Activated CD8-positive, alpha-beta memory T cell treated with anti-CD3 and anti-CD28 coated beads, Interleukin-2, amount 10 ng/mL, durations not matched to agents 7 days and 5 days (primary cell): ENCODE measurements at places on chromosomes 12 and 14. TPM values are rescaled to one million over a fixed set of nuclear protein-coding genes. Genes with fewer than 3 reads are reported as not detected.

The TC2N gene
- 46.3 TPM for total RNA-seq

DNA sequence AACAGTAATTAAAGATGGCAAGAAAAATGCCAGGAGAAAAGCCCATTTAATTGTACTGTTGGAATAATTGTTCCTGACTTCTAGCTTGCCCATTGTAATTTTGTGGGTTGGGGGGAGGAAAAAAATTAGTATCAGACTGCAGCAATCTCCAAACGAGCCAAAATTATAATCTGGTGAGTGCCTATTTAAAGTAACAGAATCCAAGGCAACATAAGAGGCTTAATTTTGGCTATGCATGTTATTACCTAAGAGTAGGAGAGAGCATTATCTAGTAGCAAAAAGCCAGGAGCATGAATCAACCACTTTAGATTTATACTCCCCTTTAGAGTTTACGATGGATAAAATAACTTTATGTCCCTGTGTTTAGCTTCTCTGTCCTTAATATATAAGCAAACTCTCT is 14.6 kb upstream of the DENND5B start:
- no peaks in the 10 kb centered on the region for H3K4me1 ChIP-seq
- DNase-seq = no peak

- H3K36me3 ChIP-seq = peaks cover 10% of the 10 kb centered on the region
- no peak overlapping the region for H3K27ac ChIP-seq
- H3K4me1 ChIP-seq = no peaks in the 10 kb centered on the region
- no peak overlapping the region for H3K4me3 ChIP-seq
- no peak for DNase-seq
These were observed 24.4 kb upstream of the BTBD6 start for GRCh38 chr14:105223770-105224544.

- H3K27me3 ChIP-seq = peaks cover 84% of the 10 kb centered on the region
- no peaks in the 10 kb centered on the region for H3K36me3 ChIP-seq
- H3K4me1 ChIP-seq = peaks cover 8% of the 10 kb centered on the region
These were observed 7.3 kb upstream of the KRT7 start for GRCh38 chr12:52225752-52226151.

DNA sequence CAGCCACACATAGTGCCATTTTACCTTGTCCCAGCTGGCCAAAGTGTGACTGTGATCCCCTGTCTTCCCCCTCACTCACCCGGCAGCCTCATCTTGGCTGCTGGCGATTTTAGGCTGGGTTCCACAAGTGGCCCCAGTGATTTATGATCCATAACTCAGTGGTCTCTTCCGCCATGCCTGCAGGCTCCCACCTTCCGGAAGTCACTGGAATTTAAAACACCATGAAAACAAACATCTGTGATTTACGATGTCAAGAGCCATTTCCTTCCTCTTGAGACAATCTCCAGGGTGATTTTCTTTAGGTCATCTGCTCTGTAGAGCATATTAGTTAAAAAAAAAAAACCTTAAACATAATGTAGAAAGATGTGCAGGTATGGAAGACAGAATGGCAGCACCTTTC is 282.3 kb downstream of the CACNA1C start:
- no peaks in the 10 kb centered on the region for H3K36me3 ChIP-seq
- DNase-seq = no peak
- H3K4me1 ChIP-seq = no peaks in the 10 kb centered on the region
- peaks cover 21% of the 10 kb centered on the region for H3K27me3 ChIP-seq

DNA sequence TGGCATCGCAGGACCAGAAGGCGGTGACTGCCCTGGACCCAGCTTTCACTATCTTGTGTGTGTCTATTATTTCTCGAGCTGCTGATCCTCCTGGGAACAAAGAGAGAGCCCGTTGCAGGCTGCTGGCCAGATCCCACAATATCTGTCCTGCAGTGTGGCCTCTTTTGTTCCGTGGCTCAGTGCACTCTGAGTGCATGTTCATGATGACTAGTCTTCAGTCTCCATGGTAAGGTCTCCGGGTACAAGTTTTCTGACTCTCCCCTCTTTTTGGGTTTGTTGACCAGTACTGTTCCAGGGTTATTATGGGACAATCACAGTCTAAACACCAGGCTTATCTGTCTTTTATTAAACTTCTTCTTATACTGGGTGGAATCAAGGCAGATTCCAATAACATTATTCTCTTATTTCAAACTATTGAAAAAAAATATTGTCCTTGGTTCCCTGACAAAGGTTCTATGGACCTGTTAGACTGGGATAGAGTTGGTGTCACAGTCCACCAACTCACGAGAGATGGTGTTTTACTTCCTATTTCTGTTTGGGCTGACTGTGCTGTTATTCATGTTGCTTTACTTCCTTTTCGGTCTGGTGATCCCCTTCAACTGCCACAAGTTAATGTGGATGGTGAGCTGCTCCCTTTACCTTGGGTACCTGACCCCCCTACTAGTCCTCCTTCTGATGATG is 192.9 kb upstream of the ALG10B start:
- no peak for DNase-seq
- no peaks in the 10 kb centered on the region for H3K36me3 ChIP-seq
- H3K4me1 ChIP-seq = no peaks in the 10 kb centered on the region
- no peaks in the 10 kb centered on the region for H3K27me3 ChIP-seq
- no peak overlapping the region for H3K27ac ChIP-seq

DNA sequence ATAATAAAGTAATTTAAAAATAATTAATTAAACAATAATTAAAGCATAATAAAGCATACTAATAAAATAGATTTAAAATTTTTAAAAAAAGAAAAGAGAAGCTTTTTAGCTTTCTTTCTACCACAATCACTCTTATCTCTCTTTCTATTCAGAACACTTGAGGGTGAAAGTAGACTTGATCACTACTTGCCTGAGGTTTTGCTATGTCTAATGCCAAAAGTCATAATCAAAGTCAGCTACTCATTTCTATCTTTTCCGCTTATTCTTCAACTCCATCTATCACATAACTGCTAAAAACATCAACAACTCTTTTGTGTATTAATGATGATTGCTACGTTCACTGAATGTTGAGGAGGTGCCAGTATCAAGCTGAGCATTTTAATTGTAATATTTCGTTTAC is 202.0 kb upstream of the KRR1 start:
- no peak overlapping the region for H3K4me3 ChIP-seq
- H3K36me3 ChIP-seq = no peaks in the 10 kb centered on the region
- H3K27me3 ChIP-seq = peaks cover 8% of the 10 kb centered on the region
- no peak for DNase-seq
- peaks cover 18% of the 10 kb centered on the region for H3K4me1 ChIP-seq

The DYNC1H1 gene
- total RNA-seq = 325 TPM

DNA sequence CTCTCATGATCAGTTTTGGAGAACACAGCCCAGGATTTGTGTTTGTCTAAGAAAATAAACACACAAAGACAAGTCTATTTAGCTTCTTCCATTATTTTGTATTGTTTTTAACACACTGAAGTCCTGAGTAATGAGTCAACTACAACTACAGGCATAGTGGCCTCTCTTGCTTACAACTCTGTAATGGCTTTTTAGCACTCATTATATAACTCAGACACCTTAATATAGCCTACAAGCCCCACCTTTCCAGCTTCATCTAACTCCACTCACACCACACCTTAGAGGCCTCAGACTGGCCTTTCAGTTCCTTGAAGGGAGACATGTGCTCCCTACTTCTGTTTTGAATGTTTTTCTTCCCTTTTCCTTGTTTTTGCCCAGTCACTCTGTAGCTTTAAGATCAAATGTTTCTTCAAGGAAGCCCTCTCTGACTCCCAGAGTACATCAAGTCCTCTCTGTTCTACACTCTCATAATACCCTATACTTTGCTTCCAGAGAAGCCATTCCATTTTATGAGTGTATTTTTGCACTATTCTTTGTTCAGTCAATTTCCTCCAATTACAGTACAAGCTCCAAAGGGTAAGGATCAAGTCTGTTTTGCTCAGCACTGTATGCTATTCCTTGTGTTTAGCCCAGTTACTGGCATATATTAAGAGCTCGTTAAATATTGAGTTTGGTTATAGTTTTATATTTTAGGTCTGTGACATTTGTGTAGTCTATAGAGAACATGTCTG is 233.6 kb upstream of the ARHGAP5 start:
- H3K36me3 ChIP-seq = peaks cover 3% of the 10 kb centered on the region
- H3K27ac ChIP-seq = no peak overlapping the region
- no peaks in the 10 kb centered on the region for H3K27me3 ChIP-seq
- DNase-seq = no peak
- H3K4me1 ChIP-seq = no peaks in the 10 kb centered on the region

GRCh38 chr12:61029516-61029915 is 1230.7 kb upstream of the USP15 start:
- H3K4me3 ChIP-seq = no peak overlapping the region
- no peak for DNase-seq
- no peaks in the 10 kb centered on the region for H3K4me1 ChIP-seq
- H3K27me3 ChIP-seq = no peaks in the 10 kb centered on the region
- H3K36me3 ChIP-seq = no peaks in the 10 kb centered on the region

DNA sequence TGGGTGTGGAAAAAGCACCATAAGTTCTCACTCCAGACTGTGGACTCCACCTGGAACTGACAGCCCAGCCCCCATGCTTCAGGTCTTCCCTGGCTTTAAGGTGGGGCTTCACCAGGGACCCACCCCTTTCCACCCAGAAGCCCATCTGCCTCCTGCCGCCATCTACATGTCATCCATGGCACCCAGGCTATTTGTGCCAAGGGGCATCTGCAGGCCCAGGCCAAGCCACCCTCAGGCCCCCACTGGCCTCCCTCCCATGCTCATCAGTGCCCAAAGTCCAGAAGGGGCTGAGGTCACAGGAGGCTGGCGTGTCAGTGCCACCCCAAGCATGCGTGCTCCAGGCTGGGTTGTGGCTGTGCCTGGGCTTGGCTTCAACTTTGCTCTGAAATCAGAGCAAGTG is 212.2 kb upstream of the DIO3 start:
- H3K4me1 ChIP-seq = no peaks in the 10 kb centered on the region
- no peak overlapping the region for H3K27ac ChIP-seq
- no peaks in the 10 kb centered on the region for H3K36me3 ChIP-seq
- DNase-seq = peak; percentile 15

DNA sequence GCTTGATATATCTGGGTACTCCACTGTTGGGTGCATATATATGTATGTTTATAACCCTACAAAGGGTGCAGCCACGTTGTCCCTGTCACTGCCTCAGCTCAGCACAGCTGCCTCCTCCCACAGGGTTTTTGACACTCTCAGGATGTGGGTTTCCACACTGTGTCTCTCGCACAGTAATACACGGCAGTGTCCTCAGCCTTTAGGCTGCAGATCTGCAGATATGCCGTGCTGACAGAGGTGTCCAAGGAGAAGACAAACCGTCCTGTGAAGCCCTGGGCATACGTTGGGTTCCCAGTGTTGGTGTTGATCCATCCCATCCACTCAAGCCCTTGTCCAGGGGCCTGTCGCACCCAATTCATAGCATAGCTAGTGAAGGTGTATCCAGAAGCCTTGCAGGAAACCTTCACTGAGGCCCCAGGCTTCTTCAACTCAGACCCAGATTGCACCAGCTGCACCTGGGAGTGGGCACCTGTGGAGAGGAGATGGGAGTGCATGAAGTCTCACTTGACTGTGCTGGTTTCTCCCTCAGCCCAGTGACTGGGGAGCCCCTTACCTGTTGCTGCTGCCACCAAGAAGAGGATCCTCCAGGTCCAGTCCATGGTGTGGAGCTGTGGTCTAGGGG is 498.7 kb downstream of the TMEM121 start:
- peaks cover 34% of the 10 kb centered on the region for H3K4me1 ChIP-seq
- H3K36me3 ChIP-seq = peaks cover 10% of the 10 kb centered on the region
- H3K27ac ChIP-seq = no peak overlapping the region
- H3K27me3 ChIP-seq = peaks cover 40% of the 10 kb centered on the region

- peaks cover 29% of the 10 kb centered on the region for H3K4me1 ChIP-seq
- DNase-seq = peak; percentile 47
- H3K27ac ChIP-seq = no peak overlapping the region
- H3K4me3 ChIP-seq = no peak overlapping the region
These were observed 26.0 kb downstream of the MAPK1IP1L start for GRCh38 chr14:55077170-55078151.

The TMEM179 gene
- total RNA-seq = not detected

DNA sequence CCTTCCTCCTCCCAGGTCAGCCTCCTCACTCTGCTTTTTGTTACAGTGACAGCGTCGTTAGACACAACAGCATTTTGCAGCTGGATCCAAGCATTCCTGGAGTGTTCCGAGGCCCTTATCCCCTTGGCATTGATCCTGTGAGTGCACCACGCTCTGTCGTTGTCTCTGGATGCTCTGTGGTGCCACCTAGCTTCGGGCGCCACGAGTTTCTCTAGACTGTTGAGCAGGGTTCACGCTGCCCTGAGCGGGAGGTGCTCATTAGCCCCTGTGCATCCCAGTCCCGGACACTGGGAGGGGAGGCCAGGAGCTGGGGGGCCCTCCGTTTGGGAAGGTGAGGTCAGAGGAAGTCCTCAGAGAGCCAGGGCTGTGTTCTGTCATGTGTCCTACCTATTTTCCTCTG is 17.3 kb upstream of the DNAH10 start:
- no peak overlapping the region for H3K27ac ChIP-seq
- no peak overlapping the region for H3K4me3 ChIP-seq
- peaks cover 65% of the 10 kb centered on the region for H3K36me3 ChIP-seq
- H3K27me3 ChIP-seq = no peaks in the 10 kb centered on the region
- DNase-seq = no peak
- peaks cover 34% of the 10 kb centered on the region for H3K4me1 ChIP-seq

- H3K27ac ChIP-seq = no peak overlapping the region
- no peak overlapping the region for H3K4me3 ChIP-seq
- no peaks in the 10 kb centered on the region for H3K27me3 ChIP-seq
- peaks cover 24% of the 10 kb centered on the region for H3K36me3 ChIP-seq
- H3K4me1 ChIP-seq = peaks cover 24% of the 10 kb centered on the region
- no peak for DNase-seq
These were observed 56.9 kb downstream of the TAOK3 start for GRCh38 chr12:118315821-118316220.

The TSPAN19 gene
- not detected for total RNA-seq

The PLEKHD1 gene
- total RNA-seq = 0.05 TPM

DNA sequence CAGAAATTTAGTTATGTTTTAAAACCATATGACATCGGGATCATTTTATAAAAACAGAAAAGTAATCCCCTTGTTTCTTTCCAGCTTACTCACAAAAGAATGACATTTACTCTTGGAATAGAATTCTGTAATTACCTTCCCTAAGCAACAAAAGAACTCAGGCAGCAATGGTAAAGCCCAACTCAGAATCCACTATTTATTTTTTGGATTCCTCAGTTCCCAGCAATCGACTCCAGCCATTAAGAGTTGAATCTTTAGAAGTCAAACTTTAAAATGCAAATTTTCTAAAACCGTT is 65.9 kb downstream of the FOXN3 start:
- peak overlapping the region; percentile 90 for H3K27ac ChIP-seq
- peaks cover 42% of the 10 kb centered on the region for H3K36me3 ChIP-seq
- no peak for DNase-seq

The OR4E2 gene
- total RNA-seq = not detected

- peaks cover 30% of the 10 kb centered on the region for H3K27me3 ChIP-seq
- H3K36me3 ChIP-seq = peaks cover 2% of the 10 kb centered on the region
- no peak for DNase-seq
- no peak overlapping the region for H3K4me3 ChIP-seq
These were observed 5.1 kb upstream of the CNIH1 start for GRCh38 chr14:54446161-54446693.

- peak; percentile 19 for DNase-seq
- no peaks in the 10 kb centered on the region for H3K4me1 ChIP-seq
- H3K27me3 ChIP-seq = peaks cover 32% of the 10 kb centered on the region
- no peaks in the 10 kb centered on the region for H3K36me3 ChIP-seq
- no peak overlapping the region for H3K27ac ChIP-seq
These were observed 47.4 kb downstream of the SMIM41 start for GRCh38 chr12:52126605-52127578.

The NOC4L gene
- total RNA-seq = 38.0 TPM

GRCh38 chr12:99436584-99436983 is 211.0 kb upstream of the GARIN6 start:
- H3K27me3 ChIP-seq = no peaks in the 10 kb centered on the region
- H3K36me3 ChIP-seq = no peaks in the 10 kb centered on the region
- peaks cover 20% of the 10 kb centered on the region for H3K4me1 ChIP-seq
- no peak overlapping the region for H3K4me3 ChIP-seq

The SSTR1 gene
- total RNA-seq = not detected
